ENCODE measurements at places on chromosomes 5 and 9.
A peak's percentile ranks its signal among the peaks of the same experiment; 100 is the strongest.

- H3K4me3 ChIP-seq = no peak overlapping the region
- H3K36me3 ChIP-seq = no peaks in the 10 kb centered on the region
- H3K4me1 ChIP-seq = peaks cover 38% of the 10 kb centered on the region
- no peaks in the 10 kb centered on the region for H3K27me3 ChIP-seq
- peak overlapping the region; percentile 72 for H3K27ac ChIP-seq
- DNase-seq = peak; percentile 69
These were observed 16.3 kb downstream of the NMRK1 start for GRCh38 chr9:75071530-75072122.

DNA sequence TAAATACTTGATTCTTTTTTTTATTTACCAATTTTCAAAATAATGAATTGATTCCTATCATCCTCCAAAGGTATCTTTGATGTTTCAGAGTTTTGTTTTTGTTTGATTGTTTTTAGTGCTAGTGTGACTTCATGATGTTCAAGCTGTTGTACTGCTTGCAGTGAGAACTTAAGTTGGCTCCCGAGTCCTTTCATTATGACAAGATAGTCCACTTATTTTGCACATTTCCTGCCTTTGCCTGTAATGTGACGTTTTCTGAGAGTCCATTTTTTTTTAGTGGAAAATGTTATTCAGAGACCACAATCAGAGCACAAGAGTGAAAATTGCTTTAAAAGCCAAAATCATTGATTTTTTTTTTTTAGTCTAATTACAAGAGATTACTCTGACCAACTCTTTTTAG, 60.1 kb upstream of the FCHO2 start:
- no peak overlapping the region for H3K4me3 ChIP-seq
- H3K27ac ChIP-seq = peak overlapping the region; percentile 75
- H3K27me3 ChIP-seq = no peaks in the 10 kb centered on the region
- DNase-seq = no peak
- peaks cover 27% of the 10 kb centered on the region for H3K36me3 ChIP-seq

DNA sequence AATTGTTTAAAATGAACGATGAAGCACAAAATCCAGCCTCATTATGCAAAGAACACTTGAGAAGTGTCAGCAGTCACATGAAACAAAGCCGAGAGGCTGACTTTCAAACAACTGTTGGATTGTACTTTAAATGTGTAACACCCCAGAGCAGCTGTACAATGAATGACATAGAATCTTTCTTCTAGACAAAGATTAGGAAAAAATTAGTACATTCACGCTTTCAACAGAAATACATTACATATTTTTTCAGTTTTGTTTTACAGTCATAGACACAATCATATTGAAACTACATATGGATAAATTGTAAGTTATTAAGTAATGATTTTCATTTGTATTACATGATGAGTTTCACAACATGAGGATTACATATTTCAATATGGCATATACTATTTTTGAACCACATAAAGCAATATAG, 10.6 kb upstream of the AGXT2 start:
- no peak overlapping the region for H3K4me3 ChIP-seq
- H3K36me3 ChIP-seq = no peaks in the 10 kb centered on the region
- H3K27me3 ChIP-seq = peaks cover 58% of the 10 kb centered on the region
- H3K4me1 ChIP-seq = peaks cover 8% of the 10 kb centered on the region
- no peak for DNase-seq
- H3K27ac ChIP-seq = no peak overlapping the region

DNA sequence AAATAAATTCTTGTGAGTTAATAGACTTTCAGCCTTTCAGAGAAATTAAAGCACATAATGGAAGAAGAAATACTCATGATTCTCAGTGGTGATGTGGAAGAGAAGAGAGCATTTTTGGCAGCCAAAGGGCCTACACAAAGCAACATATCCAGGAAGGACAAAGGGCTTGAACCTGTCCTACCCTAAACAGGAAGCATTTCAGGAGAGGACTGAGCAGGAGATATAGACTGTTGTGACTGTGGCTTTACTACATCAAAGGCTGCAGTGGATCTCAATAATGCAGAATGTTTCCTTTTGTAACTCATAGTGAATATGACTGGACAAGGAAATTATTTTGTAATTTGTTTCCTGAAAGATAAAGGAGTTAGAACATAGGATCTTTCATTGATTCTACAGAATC, 1.3 kb upstream of the PARP8 start:
- peaks cover 25% of the 10 kb centered on the region for H3K4me1 ChIP-seq
- peak overlapping the region; percentile 94 for H3K4me3 ChIP-seq
- no peak for DNase-seq
- peaks cover 15% of the 10 kb centered on the region for H3K36me3 ChIP-seq
- H3K27me3 ChIP-seq = no peaks in the 10 kb centered on the region
- peak overlapping the region; percentile 96 for H3K27ac ChIP-seq

DNA sequence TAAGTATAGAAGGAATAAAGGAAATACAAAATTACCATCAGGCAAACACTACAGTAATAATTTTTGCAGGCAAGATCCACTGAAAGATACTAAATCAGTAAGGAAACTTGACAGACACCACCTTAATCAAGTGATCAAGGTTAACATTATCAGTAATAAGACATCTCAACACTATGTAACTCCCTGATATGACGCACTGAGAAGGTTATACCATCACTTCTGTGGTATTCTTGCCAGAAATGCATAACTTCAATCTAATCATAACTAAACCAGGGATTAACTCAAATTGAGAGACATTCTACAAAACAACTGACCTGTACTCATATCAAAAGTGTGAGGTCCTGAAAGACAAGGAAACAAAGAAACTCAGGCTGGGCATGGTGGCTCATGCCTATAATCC, 52.5 kb upstream of the GABRP start:
- H3K36me3 ChIP-seq = no peaks in the 10 kb centered on the region
- no peak overlapping the region for H3K4me3 ChIP-seq
- DNase-seq = no peak
- no peak overlapping the region for H3K27ac ChIP-seq
- no peaks in the 10 kb centered on the region for H3K4me1 ChIP-seq

DNA sequence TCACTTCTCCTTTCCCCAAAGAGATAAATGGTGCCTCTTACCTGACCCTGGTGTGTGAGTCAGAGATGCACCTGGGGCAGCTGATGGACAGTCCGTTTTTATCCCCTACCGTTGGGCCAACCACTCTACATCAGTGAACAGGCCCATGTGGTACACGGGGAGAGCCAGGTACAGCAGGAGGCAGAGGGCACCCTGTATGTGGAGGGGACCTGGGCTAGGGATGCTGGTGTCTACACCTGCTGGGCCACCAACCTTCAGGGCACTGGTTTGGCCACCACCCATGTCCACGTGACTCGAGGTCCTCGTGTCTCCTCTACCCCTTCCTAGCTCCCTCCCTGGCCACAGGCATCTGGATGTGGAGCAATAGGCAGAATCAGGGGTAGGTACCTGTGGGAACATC, 22.7 kb upstream of the ANXA6 start:
- H3K36me3 ChIP-seq = peaks cover 10% of the 10 kb centered on the region
- DNase-seq = no peak
- H3K27ac ChIP-seq = no peak overlapping the region
- no peaks in the 10 kb centered on the region for H3K27me3 ChIP-seq
- no peak overlapping the region for H3K4me3 ChIP-seq

DNA sequence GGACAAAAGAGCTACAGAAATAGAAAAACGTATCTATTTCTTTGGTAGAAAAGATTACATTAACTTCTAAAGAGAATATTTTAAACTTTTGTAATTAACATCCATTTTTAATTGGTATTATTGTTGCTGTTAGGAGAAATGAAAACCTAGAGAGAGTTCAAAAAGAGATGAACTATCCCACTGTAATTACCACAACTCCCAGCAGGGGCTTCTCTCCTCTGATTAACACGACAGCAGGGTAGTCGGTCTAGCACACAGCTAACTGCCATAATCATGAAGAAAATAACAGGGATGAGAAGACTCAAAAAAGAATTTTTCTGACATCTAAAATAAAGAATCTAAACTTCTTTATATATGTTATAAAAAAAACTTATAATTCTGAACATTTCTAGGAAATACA, 86.2 kb upstream of the CDH9 start:
- no peak overlapping the region for H3K4me3 ChIP-seq
- no peak overlapping the region for H3K27ac ChIP-seq
- H3K36me3 ChIP-seq = no peaks in the 10 kb centered on the region
- H3K27me3 ChIP-seq = no peaks in the 10 kb centered on the region
- H3K4me1 ChIP-seq = no peaks in the 10 kb centered on the region
- no peak for DNase-seq

- no peaks in the 10 kb centered on the region for H3K36me3 ChIP-seq
- H3K27ac ChIP-seq = no peak overlapping the region
- no peaks in the 10 kb centered on the region for H3K4me1 ChIP-seq
These were observed 673.2 kb downstream of the CDH18 start for GRCh38 chr5:19314840-19315239.

DNA sequence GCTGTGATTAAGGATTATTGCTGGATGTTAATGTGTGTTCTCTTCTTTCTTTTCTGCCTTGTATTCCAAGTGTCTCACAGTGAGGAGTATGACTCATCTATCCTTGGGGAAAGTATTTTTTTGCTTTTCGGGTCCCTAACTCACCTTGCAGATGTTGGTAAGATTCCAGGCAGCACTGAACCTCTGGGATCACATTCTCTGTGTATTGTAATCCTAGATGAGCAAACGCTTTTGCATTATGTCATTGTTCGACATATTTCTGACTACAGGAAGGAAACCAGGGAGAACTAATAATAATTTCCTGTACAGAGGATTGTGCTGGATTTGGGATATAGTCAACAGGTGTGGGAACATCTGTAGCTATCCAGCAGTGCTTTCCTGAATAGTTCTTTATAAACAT, 246.1 kb upstream of the TUT7 start:
- H3K4me1 ChIP-seq = no peaks in the 10 kb centered on the region
- DNase-seq = no peak
- H3K4me3 ChIP-seq = no peak overlapping the region
- H3K36me3 ChIP-seq = no peaks in the 10 kb centered on the region
- no peak overlapping the region for H3K27ac ChIP-seq
- H3K27me3 ChIP-seq = peaks cover 21% of the 10 kb centered on the region

GRCh38 chr9:120876842-120877240, at the start of gene PHF19:
TSS of gene PHF19 (minus strand) at chr9:120877188. CDS start at chr9:120874741, 2,447 bp downstream.
- peaks cover 67% of the 10 kb centered on the region for H3K36me3 ChIP-seq
- no peaks in the 10 kb centered on the region for H3K27me3 ChIP-seq
- H3K27ac ChIP-seq = peak within 1 kb of the TSS; percentile 93
- peak; percentile 69 for DNase-seq
- H3K4me1 ChIP-seq = peaks cover 79% of the 10 kb centered on the region

DNA sequence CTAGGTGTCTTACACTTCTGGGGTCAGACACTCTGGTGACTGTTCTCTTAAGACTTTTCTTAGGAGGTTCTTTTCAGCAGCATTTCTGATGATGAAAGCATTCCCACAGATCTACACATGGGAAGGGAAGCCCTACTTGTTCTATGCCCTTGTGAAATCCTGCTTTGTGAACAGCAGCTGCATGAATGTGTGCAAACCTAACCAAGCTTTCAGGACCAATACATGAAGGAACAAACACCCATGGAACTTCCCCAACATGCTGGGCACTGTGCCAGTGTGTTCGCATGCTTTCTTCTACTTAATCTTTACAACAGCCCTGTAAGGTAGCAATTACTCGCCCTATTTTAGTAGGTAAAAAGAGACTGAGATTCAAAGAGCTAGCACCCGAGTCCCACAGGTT, 439.9 kb upstream of the KLF4 start:
- H3K27me3 ChIP-seq = no peaks in the 10 kb centered on the region
- no peaks in the 10 kb centered on the region for H3K4me1 ChIP-seq
- DNase-seq = no peak
- H3K36me3 ChIP-seq = no peaks in the 10 kb centered on the region
- no peak overlapping the region for H3K27ac ChIP-seq

DNA sequence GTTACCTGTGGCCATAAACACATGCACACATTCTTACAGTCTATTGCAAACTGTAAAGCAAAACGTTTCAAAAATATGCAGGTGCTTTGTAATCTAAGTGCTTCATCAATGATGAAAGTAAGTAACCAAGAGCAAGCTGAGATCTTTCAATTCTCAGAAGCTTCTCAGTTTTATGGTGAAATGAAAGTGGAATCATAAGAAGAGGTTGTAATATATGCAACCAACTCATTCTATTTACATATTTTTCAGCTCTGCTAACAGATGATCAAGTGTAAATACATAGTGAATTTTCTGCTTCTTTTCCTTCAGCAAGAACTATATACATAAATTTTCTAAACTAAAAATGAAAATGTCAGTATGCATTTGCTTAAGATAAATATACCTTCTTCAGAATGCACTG, 33.1 kb upstream of the PRDM9 start:
- DNase-seq = no peak
- H3K27me3 ChIP-seq = no peaks in the 10 kb centered on the region
- no peak overlapping the region for H3K27ac ChIP-seq
- no peaks in the 10 kb centered on the region for H3K36me3 ChIP-seq
